ENCODE measurements at places on chromosomes 6 and 20.

- DNase-seq, result peak; percentile 96
These were observed 89.1 kb upstream of the CLDN20 start for GRCh38 chr6:155174576-155175211.

DNA sequence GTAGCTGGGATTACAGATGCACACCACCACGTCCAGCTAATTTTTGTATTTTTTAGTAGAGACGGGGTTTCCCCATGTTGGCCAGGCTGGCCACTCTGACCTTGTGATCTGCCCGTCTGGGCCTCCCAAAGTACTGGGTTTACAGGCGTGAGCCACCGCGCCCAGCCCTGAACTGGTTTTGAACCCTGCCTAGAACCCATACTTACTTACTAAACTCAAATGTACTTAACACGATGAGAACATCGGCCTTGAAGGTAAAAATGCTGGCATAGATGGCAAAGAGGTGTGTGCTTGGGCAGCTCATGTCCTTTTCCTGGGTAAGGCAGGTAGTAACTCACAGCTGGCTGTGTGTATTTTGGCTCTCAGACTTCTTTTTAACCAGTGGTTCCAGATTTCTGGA, 3.2 kb upstream of the ARMC12 start:
- DNase-seq, result no peak

DNA sequence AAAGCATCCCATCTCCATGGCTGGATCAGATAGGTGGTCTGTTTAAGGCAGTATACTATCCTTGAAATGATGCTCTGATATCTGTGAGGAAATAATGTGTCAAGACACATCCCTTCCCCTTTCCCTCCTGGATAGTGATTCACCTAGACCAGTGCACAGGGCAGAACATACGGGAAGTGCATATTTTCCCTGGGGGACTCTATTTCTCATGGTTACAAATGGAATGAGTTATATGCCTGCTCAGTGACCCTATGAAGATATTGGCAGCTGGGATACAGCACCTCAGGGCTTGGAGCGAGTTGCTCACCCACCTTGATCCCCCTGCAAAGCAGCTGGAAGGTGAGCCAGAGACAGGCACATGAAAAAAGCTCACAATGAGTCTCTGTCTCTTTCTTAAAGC, 67.5 kb upstream of the PRL start:
- no peak for DNase-seq

DNA sequence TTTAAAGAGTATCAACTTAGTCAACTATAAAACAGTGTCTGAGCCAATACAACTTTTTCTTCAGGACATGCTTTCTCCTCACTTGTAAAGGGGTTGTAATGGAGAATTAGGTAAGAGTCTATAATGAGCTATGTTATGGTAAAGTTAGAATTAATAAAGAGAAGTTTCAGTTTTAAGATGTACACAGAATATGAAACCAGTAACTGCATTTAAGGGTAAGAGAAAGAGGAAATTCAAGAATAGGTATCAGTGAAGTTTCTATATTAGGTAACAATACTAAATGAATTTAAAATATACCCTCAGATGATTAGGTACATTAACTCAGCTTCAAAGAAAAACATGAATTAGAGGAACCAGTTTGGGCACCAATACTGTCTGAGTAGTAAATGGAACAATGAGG, 1444.3 kb upstream of the ADGRB3 start:
- no peak for DNase-seq

DNA sequence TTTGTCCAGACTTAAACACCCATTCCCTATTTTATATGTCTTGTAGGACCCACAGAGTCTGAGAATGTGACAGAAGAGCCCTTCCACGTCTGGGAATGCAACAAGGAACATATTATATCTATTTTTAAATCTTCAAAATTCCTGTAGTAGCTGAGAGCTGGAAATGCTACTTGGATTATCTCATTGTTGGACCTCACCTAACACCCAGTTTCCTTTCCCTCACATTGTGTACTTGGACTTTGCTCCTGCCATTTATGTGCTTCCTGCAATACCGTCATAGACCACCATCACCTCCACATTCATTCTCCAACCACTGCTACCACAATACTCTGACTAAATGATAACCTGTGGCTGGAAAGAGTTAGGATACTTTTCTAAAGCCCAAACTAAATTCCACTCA, 335.4 kb downstream of the COL12A1 start:
- no peak for DNase-seq

- no peak for DNase-seq
These were observed 211.0 kb downstream of the MOXD1 start for GRCh38 chr6:132190097-132190814.

- DNase-seq, result no peak
These were observed 27.0 kb downstream of the STK4 start for GRCh38 chr20:44993343-44993742.

- DNase-seq, result no peak
These were observed 11.0 kb downstream of the TNFAIP3 start for GRCh38 chr6:137878029-137878428.

DNA sequence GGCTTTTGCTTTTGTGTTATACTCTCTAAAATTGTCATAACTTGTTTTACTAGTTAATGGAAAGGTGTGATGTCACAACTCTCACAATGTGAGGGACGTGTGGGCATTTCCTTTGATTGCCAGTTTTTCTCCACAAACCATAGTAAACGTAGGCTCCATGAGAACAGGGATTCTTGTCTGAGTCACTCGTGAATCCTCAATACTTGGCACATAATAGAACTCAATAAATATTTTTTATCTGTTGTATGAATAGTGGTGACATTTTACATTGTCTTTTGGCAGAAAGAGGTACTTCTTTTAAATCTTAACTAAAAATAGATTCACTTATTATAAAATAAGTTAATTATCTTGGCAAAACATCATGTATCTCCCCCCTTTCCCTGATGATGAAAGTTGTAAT, 69.0 kb upstream of the CNKSR3 start:
- DNase-seq, result no peak

- no peak for DNase-seq
These were observed 67.3 kb downstream of the KCNB1 start for GRCh38 chr20:49415005-49415667.

DNA sequence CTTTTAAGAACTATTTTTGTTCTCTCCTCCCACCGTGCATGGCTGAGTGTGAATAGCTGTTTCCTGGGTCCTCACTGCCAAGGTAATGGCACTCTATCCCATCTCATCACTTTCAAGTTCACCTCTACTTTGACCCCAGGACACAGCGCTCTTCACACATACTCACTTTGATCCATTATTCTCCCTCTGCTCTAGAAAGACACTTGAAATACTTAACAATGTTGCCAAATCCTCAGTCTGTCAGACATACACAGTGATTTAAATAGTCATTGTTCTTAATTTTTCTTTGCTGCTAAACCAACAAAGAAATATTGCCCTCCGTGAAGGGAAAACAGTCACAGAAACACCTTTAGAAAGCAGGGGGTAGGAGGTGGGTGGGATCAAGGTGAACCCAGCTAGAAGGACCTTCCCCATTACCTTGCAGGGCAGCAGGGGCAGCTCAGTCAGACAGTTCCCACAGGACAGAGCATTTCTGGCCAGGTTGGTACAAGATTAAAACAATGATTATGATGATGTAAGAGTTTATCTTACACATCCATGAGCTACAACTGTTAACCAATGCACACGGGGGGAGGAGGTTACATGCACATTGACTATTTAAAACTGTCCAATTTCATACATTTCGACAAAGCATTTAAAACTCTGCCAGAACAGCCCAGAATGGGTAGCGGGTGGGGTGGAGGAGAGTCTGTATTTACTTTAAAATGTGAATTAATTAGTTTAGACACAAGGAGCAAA, 2.4 kb downstream of the SLC22A23 start:
- DNase-seq, result no peak

DNA sequence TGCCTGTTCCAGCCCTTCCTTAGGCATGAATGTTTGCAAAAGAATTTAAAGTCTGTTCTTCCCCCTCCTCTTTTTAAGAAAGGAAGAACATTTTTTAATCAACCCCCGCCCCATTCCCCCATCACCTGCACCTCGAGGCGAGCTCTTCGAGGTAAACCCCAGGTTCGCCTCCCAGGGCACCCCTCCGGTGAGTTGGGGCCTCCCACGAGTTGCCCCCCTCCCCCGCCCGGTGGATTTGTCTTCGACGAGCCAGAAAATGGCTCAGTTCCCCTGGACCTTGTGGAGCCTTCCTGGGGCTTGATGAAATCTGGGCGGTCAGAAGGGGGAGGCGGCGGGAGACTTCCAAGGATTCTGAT, 256 bp upstream of the OVOL2 start:
- DNase-seq, result no peak

GRCh38 chr6:157912326-157912725, 69.3 kb upstream of the SYNJ2 start:
- no peak for DNase-seq

- DNase-seq, result no peak
These were observed 61.2 kb upstream of the SIRPA start for GRCh38 chr20:1833728-1834726.

- no peak for DNase-seq
These were observed 32.9 kb upstream of the UTRN start for GRCh38 chr6:144252259-144252658.

DNA sequence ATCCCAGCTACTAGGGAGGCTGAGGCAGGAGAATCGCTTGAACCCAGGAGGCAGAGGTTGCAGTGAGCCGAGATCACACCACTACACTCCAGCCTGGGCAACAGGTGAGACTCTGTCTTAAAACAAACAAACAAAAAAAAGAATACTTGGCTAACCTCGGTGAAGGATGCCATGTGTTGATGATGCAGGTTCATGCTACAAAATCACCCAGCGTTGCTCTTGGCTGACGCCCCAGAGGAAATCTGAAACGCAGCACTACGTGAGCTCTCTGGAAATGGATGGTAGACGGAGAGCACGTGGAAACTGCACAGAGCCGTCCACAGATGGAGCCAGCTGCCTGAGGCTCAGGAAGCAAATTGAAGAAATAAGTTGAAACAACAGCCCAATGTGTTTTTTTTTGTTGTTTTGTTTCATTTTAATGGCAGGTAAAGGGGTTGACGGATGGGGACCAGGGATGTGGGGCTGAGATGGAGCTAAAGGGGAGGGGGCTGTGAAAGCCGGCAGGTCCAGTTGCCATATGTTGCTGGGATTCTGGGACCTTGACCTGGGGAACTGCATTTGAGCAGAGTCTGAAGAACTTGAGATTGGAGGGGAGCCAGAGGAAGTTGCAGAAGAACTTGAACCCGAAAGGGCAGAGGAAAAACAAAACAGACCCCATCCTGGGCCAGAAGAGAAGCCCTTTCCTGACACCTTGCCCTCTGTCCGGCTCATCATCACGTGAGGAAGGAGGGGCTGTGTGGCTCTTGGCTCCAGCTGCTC, 12.8 kb upstream of the MANBAL start:
- DNase-seq, result no peak

- DNase-seq, result no peak
These were observed 50.5 kb downstream of the CBFA2T2 start for GRCh38 chr20:33540427-33540826.

DNA sequence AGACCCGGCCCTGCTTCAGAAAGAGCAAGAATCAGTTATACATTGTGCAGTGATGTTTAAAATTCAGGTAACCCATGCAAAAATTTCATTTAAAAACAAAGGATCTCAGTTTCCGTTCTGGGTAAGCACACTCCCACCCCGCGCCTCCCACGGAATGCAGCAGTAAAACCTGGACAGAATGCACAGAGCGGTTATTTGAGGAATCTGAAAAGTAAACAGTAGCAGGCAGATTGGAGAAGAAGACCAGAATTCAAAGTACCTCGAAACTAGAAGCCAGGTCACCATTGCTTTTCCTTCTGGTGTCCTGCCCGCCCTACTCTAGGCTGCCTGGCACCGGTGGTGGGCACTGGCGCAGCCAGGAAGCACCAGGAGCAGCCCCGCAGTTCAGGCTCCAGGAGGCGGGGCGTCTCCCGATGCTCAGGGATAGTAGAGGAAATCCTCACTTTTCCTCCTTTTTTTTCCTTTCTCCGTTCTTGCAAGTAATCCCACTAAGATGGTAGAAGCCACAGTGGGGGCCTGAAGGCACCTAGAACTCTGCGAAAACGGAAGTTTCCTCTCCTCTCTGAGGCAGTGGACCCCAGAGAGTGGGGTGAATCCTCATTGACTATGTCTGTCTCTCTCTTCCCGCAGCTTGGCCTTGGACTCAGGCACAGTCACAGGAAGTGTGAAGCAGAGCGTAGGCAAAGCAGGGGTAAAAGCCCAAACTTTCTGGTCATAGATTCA, 28.3 kb downstream of the METTL24 start:
- no peak for DNase-seq

GRCh38 chr6:9507136-9507895, 907.6 kb downstream of the TFAP2A start:
- peak; percentile 46 for DNase-seq

DNA sequence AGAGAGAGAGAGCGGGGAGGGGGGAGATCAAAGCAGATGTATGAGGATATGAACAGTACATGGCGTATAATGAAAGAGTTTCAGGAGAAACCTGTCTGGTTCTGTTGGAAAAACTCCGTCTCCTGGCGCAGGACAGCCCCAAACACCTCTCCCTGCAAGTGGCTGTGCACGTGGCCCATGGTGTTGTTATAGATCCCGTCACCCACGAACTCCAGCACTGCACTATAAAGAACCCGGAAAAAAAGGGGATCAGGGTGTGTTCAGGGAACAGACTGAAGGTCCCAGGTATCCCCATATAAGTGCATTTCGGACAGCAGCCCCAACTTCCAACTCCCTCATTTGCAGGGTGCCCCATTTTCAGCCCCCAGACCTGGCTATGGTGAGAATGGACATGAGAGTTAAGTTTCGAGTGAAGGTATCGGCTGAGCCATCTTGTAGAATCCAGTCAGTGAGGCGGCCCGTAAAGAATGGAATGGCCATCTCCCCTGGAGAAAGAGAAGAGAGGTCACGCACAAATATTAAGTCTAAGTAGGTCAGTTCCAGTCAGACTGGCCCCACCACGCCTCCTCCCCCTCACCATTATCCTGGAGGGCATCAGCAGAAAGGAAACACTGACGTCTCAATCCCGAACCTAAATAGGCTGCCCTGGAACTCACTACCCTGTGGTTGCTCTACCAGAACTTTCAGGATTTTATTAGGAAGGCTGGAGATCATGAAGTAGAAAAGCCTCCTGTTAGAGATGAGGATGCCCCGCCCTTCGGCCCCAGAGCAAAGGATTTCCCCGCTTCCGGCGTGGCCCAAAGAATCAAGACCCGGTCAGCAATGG, 1.3 kb downstream of the TAP1 start:
- DNase-seq, result no peak

- peak; percentile 89 for DNase-seq
These were observed at the start of gene NINL for GRCh38 chr20:25584905-25585704. TSS of gene NINL (minus strand) at chr20:25585531. CDS start at chr20:25526587, 58,944 bp downstream.

All from NCI-H82 (cell line).